ENCODE measurements at places on chromosomes 6 and 20.

- DNase-seq, result no peak
Observed at GRCh38 chr6:16555550-16555949, 205.7 kb downstream of the ATXN1 start.

- DNase-seq, result no peak
Observed at GRCh38 chr6:162543221-162543620, 184.3 kb downstream of the PRKN start.

- DNase-seq, result no peak
Observed at GRCh38 chr6:705047-705446, 12.1 kb upstream of the EXOC2 start.

GRCh38 chr20:34016736-34017135 is 23.0 kb downstream of the RALY start:
- DNase-seq, result no peak

DNA sequence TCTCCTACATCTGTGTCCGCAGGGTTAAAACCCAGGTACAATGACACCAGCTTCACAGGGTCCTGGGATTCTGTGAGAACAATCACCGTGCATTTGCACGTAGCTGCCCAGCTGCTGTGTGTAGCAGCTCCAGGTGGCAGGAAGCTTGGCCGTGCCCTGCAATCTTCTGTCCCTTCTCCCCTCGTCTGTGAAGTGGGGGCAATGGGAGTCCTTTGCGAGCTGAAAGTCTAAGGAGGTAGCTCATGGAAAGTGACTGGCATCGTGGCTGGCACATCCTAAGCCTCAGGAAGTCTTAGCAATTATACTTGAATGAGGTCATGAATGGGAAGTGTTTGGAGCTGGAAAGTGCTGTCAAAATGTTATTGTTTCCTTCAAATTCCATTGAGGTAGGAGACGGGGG is 137.1 kb downstream of the SMOC2 start:
- DNase-seq, result no peak
